Stimulated activated CD4-positive, alpha-beta T cell treated with anti-CD3 and anti-CD28 coated beads, Interleukin-1b, Interleukin-23, amount 100 ng/mL, for 48 hours (primary cell): ENCODE measurements at places on chromosomes 5 and 9.

DNA sequence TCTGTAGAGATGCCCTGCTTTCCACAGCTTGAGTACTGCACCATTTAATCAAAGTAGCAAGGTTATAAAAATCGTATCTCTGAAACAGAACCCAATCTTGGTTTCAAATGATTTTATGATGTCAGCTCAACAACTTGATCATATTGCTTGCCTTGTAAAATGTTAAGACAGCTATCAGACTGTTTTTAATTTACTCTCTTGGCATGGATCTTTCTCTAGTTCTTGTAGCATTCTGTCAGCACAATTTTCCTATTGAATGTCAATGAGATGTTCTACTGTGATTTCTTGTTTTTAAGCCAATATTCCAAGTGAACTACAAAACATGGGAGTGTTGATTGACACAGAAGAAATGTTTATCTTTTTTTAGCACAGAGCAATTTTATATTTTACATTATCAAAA is 313.4 kb downstream of the CDH12 start:
- no peak for DNase-seq

- DNase-seq = no peak
These were observed 56.2 kb downstream of the TMOD1 start for GRCh38 chr9:97557606-97558095.

DNA sequence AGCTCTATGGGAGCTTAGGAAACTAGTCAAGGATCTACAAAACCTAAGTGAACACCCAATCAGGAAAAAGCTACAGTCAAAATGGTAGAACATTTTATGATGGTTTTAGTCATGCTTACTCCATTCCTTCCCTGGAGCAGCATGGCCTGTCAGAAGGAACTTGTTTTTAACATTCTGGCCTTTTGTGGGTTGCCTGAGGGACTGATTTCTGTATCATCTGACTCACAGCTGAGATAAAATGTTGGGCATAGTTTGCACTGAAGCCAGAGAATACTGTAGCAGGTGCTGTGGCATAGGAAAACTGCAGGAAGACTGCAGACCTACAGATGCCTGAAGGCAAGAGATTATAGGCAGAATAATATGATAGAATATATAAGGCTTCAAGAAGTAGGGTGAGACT is 719.6 kb upstream of the GRAMD2B start:
- DNase-seq = no peak

DNA sequence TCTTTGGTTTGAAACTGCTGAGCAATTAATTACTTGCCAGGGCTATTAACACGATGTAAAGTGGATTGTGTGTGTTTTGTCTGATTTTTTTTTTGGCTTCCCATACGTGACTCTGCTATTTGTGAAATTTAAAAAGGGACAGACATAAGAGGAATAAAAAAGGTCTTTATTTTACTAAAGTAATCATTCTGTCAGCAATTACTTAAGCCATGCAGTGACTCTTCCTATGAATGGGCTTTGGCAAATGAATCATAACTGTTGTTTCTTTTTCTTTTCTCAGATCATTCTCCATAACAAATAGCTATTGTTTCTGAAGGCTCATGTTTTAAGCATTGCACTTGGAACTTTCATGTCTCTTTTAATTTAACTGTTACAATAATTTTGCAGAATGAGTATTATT is 461.3 kb upstream of the RORB start:
- no peak for DNase-seq

DNA sequence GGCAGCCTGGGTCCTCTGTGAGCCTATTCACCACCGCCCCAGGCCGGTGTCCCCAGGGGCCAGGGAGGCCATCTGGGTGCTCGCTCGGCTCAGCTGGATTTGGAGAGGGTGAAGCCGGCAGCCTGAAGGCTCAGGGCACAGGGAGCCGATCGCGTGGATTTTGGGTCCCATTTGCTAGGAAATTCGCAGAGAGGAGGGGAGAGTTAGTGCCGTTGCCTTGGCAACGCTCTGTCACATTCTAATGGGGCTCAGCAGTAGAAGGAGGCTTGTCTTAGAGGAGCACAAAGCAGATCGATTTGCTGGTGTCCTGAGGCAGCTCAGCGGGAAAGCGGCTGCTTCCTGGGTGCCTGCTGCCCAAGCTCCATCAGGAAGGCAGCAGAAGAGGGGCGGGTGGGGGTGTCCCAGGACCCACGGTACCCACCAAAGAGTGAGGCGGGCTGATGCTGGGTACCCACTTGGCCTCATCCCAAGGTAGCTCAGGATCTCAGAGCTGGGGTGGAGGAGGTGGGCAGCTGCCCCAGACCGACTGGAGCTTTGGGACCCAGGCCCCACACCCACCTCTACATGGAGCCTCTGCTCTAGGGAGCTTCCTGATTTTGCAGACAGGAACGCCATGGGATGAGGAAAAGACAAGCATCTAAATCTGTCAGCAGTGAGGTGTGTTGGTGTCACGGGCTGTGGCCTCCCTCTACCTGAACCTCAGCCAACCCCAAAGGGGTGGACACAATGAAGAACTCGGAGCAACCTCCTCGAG is 17.1 kb upstream of the OLFM1 start:
- DNase-seq = no peak

GRCh38 chr5:150364004-150364403 is 6.5 kb downstream of the TCOF1 start:
- no peak for DNase-seq

GRCh38 chr9:72718503-72718902 is 197.1 kb downstream of the TMC1 start:
- DNase-seq = no peak

GRCh38 chr5:181008136-181008535 is 19.5 kb downstream of the BTNL3 start:
- DNase-seq = no peak

- no peak for DNase-seq
These were observed 80.4 kb downstream of the SLC12A2 start for GRCh38 chr5:128163991-128164390.

DNA sequence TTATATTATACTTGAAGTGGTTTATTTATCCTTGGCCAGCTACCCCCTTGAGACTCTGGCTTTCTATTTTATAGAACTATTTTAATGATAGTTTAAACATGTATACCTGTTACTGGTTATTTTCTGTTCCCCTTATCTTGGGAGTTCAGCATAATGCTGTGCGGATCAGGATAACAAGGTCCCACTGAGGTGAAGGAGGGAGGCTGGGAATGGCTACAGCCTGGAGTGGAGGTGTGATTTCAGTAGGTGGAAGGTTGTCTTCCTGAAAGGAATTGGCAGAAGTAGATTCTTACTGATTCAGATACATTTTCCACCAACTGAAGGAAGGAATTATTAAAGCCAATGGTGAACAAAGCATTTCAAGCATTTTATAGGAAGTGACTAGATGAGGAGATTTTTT is 38.9 kb downstream of the PAM start:
- no peak for DNase-seq

GRCh38 chr9:133558191-133559126 is 24.0 kb downstream of the ADAMTSL2 start:
- peak; percentile 52 for DNase-seq

DNA sequence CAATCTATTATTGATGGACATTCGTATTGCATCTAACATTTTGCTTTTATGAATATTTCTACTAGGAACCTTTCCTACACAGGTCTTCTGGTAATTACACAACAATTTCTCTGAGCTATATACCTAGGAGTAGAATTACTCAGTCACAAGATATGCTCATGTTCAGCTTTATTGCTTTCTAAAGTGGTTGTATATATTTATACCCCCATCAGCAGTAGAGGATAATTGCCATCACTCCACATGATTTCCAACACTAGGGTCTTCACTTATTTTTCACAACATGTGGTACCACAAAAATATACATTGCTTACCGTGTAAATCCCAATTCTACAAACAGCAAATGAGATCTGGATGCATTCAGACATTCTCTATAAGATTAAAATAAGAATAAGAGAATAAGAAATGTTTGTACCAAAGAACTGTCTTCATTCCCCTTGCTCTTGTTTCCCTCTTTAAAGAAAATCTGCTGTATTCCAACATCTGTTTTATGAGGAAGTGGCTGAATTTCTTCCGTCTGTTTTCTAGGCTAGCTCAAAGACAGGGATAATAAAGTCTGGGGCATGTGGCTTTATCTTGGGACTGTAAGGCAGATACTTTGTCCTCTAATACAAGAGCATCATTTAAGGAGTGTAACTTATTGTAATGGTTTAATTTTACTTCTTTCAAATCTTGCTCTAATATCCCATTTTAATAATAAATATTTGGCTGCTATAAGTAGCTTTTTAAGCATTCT is 28.2 kb downstream of the ARL15 start:
- no peak for DNase-seq

- DNase-seq = no peak
These were observed 154.1 kb downstream of the MAT2B start for GRCh38 chr5:163659568-163659902.

DNA sequence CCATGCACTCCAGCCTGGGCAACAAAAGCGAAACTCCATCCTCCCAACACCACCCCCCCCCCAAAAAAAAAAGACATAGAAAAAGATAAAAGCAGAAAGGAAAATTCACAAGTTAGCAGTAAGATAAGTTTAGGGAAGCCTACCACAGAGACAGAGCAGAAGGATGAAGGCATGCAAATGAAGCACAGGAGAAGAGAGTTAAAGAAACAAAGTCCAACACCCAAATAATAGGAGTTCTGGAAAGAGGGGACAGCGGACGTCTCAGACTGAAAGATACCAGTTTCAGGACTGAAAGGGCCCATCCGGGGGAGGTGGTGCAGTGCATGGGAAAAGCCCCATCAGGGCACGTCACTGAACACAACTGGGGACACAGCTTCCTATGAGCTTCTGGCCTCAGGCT is 54.3 kb downstream of the OTULIN start:
- DNase-seq = no peak
